ENCODE measurements at places on chromosomes 13 and 19.

- no peak for DNase-seq
These were observed 108.4 kb downstream of the LHFPL6 start for GRCh38 chr13:39494633-39495032.

- no peak for DNase-seq
These were observed 5.0 kb upstream of the PTGER1 start for GRCh38 chr19:14479975-14480699.

DNA sequence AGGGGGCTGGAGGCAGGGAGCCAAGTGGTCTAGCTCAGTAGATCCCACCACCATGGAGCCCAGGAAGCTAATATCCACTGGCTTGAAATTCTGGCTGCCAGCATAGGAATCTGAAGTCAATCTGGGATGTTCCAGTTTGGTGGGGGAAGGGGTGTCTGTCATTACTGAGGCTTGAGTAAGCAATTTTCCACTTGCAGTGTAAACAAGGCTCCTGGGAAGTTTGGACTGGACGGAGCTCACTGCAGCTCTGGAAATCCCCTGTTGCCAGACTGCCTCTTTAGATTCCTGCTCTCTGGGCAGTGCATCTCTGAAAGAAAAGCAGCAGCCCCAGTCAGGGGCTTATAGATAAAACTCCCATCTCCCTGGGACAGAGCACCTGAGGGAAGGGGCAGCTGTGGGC, 349.2 kb upstream of the KLHL1 start:
- no peak for DNase-seq

GRCh38 chr13:95403349-95404140, 102.3 kb upstream of the ABCC4 start:
- DNase-seq = no peak

DNA sequence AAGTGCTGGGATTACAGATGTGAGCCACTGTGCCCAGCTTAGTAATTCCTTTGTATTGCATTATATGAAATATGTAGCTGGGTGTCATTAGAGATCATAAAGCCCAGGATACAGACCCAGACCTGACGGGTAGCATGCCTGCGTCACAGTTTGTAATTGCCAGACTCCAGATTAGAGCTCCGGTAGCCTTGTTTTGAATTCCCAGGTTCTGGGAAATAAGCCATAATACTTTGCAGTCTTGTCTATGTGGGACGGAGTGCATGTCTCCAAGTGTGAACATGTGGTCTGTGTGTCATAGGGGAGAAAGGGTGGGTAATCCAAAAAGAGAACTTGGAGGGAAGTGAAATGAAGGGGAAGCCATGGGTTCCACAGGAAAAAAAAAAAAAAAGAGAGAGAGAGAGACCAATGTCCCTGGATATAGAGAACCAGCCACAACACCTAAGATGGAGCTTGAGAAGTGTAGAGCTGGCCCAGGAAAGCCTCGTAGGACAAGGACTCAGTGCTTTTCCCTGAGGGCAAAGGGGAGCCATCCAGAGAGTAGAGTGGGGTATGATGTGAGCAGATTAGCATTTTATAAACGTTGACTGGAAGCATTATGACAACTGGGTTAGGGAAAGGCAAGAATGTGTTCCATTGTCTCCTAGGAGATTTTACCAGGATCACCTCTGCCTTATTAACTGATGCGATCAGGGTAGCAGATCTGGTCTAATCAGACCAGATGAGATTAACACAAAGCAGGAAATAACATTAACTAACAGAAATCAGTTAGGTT, 2.6 kb downstream of the ZSCAN4 start:
- DNase-seq = no peak

DNA sequence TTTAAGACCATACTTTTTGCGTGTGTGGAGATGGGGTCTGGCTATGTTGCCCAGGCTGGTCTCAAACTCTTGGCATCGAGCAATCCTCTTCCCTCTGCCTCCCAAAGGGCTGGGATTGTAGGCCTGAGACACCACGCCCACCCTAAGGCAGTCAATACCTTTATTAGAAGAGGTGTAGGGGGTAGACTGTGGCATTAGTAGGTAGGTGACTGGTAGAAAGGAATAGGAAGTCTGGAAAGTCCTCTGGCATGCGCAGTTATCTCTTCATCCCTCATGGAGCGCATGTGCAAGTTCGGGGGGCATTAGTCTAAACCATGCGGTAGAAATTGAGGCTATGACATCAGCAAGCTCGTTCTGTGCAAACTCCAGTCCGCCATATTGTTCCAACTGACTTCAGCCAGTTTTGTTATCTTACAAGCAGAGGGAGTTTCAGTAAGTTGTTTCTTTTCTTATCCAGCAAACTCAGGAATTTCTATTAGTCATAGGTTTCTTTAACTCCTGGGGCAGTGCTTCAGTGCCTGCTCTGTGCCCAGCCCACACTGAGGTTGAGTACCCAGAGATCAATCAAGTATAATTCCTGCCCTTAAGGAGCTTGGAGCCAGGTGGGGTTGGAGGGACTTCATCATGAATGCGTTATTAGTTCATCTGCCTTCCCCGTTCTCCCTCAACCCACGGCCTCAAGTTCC, 7.3 kb upstream of the RANBP3 start:
- DNase-seq = no peak

DNA sequence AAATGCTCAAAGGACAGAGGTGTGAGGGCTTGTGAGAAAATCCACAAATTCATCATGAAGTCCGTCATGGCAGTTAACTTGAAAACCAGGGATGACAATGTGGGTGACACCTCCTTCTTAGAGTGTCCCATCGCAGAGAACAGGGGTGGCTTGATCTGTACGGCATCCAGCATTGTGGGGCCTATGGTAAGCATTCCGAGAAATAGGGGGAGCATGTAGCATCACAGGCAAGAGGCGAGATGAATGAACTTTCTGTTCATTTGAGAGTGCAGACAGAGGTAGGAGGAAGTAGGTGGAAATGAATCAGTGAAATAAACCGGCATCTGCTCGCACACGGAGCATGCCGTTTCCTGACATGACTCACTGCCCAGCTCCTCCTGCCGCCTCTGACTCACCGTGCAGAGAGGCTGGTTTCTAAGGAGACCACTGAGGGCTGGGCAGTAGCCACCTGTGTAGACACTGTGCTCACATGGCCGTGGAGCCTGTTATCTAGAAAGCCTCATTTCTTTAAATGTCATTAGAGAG, 339.0 kb downstream of the RFC3 start:
- DNase-seq = peak; percentile 4

GRCh38 chr13:100666124-100666523, 8.5 kb downstream of the TMTC4 start:
- DNase-seq = no peak

DNA sequence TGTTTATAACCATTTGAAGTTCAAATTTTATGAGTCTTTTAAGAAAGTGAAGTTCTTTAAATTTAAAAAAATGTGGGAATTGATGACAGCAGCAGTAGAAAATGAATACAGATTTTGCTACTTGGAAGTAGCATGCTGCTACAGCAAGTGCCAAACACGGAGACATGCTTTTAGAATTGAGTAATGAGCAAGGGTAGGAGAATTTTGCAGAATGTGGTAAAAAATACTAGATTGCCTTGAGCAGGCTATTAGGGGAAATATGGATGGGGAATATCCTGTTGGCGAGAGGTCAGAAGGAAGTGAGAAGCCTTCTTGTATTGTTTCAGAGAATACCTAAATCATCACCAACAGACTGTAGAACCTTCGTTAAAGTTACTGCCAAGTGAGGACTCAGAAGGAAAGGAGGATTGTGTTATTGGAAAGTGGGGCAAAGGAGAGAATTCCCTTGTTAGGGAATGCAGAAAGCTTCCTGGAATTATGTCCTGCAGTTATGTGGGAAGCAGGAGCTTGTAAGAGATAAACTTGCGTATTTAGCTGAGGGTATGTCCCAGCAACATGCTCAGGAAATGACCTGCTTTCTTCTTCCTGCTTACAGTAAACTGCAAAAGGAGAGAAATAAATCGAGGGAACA, 32.4 kb upstream of the OXGR1 start:
- DNase-seq = no peak

- DNase-seq = no peak
These were observed 5.7 kb downstream of the SHISA7 start for GRCh38 chr19:55437410-55437809.

DNA sequence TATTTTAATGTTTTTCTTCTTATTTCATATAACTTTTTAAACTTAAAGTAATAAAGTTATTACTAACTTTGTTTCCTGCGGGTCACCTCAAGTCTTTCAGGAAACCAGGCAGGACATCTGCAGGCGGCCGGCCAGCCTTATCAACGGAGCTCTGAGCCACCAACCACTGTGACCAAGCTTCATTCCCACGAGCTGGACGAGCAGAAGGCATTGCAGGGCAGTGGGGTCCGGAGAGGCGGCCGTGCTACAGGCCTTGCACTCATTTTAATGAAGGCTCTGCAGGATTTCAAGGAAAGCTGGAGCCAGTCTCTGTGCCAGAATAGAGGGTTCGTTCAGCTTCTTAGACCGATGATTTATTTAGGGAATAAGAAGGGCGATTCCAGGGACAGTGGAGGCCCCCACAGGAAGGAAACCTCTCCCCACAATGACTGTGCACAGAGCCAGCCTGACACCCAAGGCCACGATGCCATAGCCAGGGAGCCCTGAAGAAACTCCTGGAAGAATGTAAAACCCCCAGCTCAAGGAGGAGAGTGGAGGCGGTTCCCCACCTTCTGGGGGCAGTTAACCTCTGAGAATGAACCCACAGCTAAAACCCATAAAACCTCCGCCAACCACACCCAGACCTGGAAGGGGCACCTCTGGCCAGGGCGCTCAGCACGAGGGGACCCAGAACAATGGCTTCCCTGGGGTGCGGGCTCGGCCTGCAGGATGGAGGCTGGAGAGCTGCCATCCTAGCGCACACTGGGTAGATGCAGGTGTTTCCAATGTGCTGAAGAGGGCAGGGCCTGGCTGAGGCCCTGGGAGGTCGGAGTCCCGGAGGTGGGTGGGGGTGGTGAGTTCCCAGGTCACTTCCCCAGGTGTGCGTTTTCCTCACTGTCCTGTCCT, 75.0 kb downstream of the RASA3 start:
- no peak for DNase-seq

DNA sequence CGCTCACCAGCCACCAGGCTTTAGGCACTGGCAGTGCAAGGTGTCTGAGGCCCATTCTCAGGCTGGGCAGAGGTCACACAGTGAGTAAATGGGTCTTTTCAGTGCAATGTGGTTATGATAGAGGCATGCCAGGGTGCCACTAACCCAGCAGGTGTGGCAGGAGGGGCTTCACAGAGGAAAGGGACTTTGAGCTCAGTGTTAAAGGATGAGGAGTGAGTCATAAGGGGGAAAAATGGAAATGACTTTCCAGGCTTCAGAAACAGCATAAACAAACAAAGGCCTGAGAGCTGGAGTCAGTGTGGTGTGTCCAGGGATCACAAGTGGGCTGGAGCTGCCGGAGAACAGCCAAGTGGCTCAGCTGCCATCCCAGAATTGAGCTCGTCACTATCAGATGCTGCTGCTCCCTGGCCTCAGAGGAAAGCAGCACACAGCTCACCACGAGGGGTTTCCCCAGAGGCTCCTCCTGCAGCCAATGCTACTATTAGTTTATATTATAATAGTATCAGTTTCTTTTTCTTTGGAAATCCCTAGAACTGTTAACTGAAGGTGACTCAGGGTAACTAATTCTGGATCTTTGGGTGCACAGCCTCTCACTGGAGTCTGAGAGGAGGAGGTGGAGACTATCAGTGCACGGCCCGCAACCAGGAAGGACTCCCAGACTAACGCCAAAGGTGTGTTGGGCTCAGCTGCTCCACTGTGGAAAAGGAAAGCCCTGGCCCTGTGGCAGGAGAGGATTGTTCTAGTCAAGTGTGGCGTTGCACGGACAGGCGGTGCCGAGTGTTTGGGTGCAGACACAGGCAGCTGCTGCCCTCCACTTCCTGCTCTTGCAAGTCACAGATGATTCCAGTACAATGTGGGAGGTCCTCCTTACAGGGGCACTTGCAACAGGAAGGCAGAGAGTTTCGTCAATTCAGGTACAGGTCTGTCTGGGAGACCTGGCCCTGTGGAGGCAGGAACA, 39.5 kb downstream of the DHRS12 start:
- peak; percentile 37 for DNase-seq

GRCh38 chr13:59746291-59746962, 417.3 kb downstream of the DIAPH3 start:
- no peak for DNase-seq

- DNase-seq = no peak
These were observed 41.6 kb upstream of the AMER2 start for GRCh38 chr13:25213715-25214114.

DNA sequence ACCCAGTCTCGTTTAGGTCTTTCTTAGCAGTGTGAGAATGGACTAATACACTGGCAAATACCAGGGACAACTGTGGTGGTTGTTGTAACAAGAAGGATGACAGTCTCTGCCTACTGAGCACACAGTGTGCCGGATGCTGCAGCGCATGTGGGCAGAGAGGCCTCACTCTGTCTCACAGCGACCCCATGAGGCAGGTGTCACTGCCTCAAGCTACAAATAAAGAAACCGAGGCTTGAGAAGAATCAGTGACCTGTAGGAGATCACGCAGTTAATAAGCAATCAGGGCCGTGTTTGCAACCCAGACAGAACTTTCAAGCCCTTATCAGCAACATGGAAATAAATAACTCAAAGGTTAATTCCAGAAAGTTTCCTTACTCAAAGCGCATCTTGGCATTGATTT, 40.5 kb upstream of the GAS6 start:
- DNase-seq = peak; percentile 45

GRCh38 chr13:33289966-33290365, 4.4 kb upstream of the STARD13 start:
- DNase-seq = no peak

DNA sequence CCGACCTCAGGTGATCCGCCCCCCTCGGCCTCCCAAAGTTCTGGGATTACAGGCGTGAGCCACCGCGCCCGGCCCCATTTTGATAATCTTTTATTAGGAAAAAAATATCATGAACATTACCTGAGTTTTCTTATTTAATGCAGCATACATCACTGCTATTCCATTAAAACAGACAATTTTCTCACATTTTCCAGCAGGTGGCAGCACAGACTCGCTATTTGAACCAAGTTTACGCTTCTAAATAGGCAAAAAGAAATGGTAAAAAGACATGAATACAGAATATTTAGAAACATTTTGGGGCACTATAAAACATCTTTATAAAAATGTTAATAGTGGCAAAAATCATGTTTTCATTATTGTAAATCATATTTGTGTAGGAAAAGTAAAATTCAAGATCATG, 903.1 kb downstream of the SLITRK6 start:
- peak; percentile 60 for DNase-seq

DNA sequence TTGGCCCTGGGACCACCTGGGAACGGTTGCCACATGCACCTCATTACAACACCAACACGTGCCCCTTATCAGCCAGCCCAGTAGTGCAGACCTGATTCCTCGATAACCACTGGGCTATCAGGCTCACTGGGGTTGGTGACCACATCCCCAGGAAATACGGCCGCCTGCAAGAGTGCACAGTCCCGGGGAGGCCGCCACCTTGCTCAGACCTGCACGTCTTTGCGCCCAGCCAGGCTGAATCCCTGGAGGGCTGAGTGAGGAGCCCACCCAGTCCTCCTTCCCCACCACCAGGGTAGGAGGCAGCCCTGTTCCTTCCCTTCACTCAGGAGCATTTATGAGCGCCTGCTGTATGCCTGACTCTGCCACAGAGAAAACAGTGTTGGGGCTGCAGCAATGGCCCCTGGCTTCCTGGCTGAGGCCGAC, 67.8 kb downstream of the CEBPG start:
- peak; percentile 66 for DNase-seq
